Fibroblast of villous mesenchyme (primary cell): ENCODE measurements at places on chromosomes 2 and 18.

GRCh38 chr2:199684832-199685231 is 166.2 kb downstream of the FTCDNL1 start:
- no peak for DNase-seq

- DNase-seq, result no peak
Measured at GRCh38 chr2:146444085-146444484, 1400.7 kb upstream of the ACVR2A start.

- DNase-seq, result no peak
Measured at GRCh38 chr2:154565433-154565832, 133.1 kb upstream of the KCNJ3 start.

DNA sequence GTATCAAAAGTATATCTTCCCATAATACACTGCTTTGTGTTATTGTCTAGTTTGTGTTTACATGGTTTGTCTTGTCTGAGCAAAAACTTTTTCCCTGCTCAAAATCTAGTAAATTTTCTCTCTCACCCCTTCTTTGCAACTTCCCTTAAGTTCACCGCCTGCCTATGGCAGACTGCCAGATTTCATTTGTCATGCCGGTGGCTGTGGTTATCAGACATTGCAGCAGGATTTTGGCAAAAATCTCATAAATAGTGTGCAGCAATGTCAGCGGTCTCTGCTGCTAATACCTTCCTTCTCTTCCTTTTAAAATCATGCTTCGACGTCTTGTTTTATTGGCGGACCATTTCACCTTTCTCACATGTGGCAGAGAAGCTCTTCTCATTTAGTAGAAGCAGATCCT is 45.6 kb upstream of the TMEM178A start:
- DNase-seq, result peak; percentile 97

DNA sequence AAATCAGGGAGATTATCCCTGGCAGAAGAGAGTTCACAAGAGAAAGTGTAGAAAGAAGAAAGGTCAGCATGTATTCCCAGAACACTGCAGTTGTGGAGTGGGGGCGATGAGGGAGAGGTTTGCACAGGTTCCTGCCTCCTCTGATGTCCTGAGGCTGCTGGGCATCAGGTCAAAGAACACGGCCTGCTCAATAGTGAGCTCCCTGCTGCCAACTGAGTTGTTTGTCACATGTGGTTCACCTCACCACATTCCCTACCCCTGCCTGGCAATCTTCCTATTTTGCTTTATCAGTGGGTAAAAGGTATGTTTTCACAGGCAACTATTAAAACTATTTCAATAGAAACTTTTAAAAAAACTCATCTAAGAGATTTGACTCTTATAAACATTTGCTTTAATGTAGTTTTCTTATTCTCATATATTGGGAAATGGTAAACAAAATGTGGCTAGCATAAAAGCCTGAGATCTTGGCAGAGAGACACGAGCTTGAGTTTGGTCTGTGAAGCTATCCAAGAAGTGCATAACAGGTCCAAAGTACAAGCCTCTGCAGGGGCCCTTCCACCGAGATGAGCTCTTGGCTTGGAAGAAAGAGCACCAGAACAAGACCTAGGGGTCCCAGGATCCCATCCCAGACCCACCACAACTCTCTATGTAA is 123.9 kb upstream of the SRD5A2 start:
- no peak for DNase-seq

- DNase-seq, result no peak
Measured at GRCh38 chr2:120441744-120442471, 96.0 kb downstream of the INHBB start.

DNA sequence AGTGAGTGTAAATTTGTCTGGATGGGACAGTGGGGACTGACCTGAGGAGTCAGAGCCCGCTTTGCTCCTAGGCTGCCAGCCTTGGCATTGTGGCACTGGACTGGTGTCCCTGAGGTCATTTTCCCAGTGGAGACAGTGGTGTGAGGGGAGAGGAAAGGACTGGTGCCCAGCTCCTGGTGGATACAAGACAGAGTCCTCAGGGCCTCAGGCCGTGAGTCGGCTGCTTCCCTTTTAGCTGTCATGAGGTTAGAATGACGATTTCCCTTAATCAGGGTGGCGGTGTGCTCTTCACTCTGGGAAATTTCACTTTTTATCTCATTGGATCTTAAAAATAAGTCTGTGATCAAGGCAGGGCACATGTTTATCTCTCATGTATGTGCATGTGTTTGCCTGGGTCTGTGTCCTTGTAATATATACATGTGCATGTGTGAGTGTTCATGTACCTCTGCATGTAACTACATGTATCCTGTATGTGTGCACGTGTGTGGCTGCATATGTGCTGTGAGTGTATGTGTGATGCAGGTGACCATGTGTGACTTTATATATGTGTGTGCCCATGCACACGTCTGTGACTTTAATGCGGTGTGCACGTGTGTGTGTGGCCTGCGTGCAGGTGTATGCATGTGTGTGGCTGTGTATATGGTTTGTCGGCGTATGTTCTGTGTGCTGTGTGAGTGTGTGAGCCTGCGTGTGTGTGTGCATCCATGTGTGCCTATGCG is 55.7 kb downstream of the GLI2 start:
- DNase-seq, result no peak

DNA sequence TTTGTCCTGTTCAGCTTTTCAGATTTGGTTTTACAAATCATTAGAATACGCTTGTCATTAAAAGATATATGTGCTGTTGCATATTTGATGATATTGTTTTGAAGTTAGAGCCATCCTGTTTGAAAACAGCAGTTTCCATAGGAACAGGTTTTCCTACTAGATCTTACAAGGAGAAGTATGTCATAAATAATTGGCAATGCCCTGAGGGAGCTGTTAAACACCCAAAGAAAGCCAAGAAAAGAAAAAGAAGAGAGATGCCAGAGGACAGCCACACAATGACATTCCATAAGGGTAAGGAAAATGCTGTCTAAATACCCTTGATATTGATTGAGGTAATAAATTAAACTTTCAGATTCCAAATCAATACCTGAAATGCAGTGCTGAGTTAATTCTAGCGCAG is 392.2 kb upstream of the CRIM1 start:
- DNase-seq, result no peak

DNA sequence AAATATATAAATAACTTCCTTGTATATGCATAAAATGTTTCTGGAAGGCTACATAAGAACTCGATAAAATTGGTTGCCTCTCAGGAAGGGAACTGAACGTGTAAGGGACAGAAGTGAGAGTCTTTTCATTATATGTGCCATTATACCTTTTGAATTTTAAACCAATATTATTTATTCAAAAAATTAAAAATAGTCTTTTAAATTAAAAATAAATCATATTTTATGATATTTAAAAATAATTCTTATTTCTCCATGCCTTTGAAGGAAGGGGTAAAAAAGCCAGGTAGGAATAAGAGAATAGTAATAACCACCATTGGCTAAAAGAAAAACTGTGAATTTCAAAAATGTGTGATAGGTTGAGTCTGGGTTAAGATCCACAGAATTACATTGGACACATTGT is 45.7 kb upstream of the C2orf74 start:
- no peak for DNase-seq

DNA sequence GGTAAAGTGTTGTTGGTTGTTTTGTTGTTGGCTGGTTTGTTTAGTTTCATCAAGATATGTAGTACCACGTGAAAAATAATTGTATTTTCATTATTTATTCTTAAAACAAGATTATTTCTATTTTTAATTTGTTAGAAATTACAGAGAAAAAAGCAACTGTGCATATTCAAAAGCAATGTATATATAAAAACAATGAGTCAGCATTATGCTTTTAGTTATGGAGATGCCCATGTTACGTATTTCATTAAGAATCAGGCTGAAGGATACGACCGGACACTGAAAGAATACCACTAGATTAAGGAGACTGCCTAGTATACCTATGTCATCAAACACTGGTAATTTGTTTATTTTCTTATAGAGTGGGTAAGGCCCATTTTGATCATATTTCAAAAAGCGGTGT is 1188.4 kb upstream of the NXPH2 start:
- no peak for DNase-seq

DNA sequence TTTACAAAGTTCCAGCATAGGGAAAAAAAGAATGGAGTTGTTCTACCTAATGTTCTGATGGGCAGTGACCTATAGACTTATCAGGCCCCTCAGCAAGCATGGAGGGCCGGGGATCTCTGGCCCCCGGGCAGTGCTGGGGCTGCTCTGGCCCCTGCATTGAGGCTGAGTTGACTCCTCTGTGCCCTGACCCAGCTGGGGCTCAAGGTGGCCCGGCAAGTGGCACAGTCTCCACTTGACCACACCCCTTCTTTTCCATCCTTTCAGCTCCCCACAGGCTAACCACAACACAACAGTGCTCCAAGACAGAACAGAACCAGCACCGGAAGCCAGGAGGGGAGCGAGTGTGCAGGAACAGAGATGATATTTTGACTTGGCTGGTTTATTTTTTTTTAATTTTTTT is 19.9 kb downstream of the TOGARAM2 start:
- no peak for DNase-seq

- no peak for DNase-seq
Measured at GRCh38 chr18:31225668-31226067, 63.0 kb upstream of the DSC1 start.

GRCh38 chr2:203817147-203817546 is 50.4 kb upstream of the CTLA4 start:
- no peak for DNase-seq

DNA sequence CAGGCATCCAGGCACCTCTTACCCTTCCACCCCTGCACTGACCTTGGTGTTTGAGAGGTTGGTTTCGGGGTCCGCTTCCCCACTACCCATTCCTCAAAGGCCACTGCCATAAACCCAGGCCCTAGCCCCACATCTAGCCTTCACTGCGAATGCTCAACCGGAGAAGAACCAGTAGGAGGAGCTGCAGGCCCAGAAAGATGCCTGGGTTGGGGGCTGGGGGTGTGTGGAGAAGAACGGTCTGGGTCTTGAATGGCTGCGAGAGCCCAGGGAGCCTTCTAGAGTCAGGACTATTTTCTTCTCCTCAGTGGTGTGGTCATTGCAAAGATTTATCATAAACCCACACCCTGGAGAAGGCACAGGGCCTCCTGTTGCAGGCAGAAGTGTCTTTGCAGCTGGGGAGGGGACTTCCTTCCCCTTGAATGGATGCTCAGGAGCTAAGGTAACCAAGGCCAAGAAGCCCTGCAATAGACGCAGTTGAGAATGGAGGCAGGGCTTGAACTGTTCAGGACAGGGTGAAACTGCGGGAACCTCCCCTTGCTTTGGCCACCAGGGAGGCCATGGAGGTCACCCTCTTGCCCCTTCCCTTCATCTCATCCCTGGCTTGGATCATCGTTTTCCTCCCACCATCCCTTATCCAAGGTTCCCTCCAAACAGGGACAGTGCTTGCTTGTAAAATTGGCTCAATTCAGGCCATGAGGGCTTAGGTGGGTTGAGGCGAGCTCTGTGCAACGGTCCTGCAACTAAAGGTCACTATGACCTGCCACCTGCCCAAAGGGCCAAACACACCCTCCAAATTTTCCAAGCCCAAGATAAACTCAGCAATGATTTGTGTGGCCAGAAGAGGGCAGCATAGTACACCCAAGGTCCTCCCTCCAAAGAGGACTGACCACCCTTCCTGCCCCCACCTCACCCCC is 20.9 kb downstream of the THNSL2 start:
- DNase-seq, result peak; percentile 39

DNA sequence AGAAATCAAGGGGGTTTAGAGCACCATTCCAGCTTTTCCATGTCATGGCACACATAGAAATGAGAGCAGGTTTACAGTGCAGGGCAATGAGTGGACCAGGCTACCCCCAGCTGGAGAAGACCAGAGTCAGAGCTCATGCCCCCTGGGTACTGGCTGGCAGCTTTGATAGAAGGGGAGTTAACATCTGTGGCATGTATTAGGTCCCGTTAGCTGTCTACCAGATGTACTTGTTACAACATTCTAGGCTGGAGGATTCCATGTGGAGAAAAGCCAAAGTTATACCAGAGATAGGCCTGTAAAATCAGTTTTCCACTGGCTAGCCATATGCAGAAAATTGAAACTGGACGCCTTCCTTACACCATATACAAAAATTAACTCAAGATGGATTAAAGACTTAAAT is 109.2 kb downstream of the CCDC85A start:
- DNase-seq, result no peak

- no peak for DNase-seq
Measured at GRCh38 chr2:39772812-39773152, 6.3 kb downstream of the THUMPD2 start.

DNA sequence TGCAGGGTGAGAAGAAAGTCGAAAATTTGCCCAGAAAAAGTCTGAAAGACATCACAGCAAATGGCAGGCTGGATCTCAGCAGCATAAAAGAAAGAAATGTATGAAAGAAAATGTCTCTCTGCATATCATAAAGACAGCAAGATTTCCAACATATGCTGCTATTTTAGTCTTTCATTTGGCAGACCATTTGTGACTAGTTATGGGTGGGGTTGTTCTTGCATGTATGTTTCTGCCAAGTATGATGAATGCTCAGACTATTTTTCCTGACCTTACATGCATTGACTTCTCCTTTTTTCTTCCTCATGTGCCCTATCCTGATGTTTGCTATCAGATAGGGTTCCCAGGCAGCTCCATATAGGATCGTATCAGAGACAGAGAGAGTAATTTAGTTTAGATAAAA is 58.5 kb upstream of the PARD3B start:
- DNase-seq, result no peak

DNA sequence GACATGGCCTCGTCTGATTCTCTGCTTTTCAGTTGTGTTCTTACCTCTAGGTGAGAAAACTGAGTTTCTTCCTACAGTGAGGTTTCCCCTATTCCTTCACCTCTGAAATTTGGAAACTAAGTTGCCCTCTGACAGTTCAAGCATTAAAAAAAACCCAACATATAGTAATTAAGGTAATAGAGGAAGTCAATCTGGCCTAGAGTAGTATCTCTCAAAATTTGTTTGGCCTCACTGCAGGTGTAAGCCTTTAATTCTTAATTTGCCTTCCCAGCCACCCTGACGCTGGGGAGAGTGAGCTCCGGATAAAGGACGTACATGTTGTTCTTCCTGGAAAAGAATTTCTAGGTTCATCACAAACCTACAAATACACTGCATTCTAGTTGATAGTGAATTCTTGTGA is 1.4 kb downstream of the CAD start:
- DNase-seq, result no peak

- no peak for DNase-seq
Measured at GRCh38 chr18:60347526-60348045, 25.0 kb downstream of the MC4R start.

- no peak for DNase-seq
Measured at GRCh38 chr2:9809448-9810088, 33.7 kb upstream of the TAF1B start.

DNA sequence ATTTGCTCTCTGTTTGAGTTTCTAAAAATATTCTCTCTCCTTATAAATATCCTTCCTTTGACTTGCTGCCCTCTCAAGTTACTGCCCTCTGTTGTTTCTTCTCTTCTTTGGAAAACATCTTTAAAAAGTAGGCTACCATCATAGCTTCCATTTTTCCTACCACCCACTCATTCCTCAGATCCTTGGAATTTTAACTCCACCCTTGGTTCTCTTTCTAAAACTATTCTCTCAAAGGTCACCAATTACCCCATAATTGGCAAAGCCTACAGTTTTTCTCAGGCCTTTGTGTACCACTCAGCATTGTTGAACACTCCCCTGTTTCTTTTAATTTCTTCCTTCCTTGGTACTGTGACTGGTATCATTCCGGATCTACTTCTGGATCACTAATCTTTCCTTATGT is 43.0 kb upstream of the ITGAV start:
- peak; percentile 31 for DNase-seq

GRCh38 chr18:55114876-55115275 is 155.6 kb upstream of the CCDC68 start:
- DNase-seq, result no peak
